ENCODE measurements at places on chromosomes 7 and 10. TPM values are rescaled to one million over a fixed set of nuclear protein-coding genes. Genes with fewer than 3 reads are reported as not detected.

Gene PROSER2
- total RNA-seq = 0.83 TPM

Gene TDRD1
- 0.11 TPM for total RNA-seq

DNA sequence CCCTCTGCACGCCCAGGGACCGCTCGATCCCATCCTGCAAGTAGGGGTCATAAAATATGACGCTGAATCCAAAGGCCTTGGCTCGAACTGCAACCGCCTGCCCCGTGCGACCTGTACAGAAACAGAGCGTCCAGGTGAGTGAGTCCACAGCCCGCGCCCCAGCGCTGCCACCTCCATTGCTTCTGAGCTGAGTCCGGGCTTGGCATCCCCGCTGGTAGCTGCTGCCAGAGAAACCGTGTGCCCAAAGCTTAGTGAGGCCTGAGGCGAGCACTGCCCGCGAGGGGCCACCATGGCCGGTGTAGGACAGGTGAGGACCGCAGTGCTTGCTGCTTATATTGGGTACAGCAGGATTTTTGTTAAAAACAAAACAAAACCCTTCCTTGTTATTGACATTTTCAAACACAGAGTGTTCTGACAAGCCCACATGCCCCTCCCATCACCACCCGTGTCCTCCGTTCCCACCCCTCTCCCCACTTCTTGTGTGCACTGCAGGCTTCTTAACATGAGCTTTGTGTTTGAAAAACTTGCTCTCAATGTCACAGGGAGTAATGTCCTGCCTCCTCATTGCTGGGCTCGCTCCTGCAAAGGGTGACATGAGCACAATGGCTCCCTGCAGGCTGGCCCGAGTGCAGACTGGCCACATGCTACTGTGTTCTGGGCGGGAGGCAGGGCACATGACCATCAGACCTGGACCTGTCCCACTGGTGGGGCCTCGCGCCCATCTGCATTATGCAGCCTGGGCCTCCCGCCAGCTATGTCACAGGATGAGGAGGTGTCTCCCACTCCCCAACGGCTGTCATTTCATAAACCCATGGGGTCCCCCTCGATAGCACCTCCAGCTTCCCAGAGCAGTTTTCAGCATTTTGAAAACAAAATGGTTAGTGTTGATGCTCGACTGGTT, 52.9 kb downstream of the ZRANB1 start:
- no peak for DNase-seq

Gene MLXIPL
- total RNA-seq = not detected

Gene GLUD1
- total RNA-seq = 91.9 TPM

All from naive thymus-derived CD8-positive, alpha-beta T cell (primary cell).